ENCODE measurements at places on chromosomes 4 and X. TPM values are rescaled to one million over a fixed set of nuclear protein-coding genes. Genes with fewer than 3 reads are reported as not detected.

DNA sequence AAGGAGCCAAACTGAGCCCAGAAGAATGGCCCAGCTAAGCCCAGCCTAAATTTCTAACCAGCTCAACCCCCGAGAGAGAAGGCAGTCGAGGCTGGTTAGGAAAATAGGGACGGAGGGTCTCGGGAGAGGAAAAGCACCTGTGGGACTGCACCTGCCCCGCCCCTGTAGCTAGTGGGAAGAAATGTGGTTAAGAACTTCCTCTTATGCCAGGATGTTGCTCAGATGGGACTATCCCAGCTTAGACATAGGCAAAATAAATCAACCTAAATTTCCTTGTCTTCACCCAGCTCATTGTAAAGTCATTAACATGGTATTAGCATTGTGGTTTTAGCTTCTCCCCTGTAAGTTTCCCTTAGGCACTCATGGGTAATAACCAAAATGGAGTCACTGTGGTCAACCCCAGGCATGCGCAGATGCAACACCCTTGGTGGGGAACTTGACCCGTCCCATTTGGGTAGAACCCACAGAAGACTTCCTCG is 86.8 kb downstream of the ZNF718 start:
- DNase-seq, result no peak

- DNase-seq, result no peak
Observed at GRCh38 chr4:109146499-109146898, 156.0 kb downstream of the COL25A1 start.

DNA sequence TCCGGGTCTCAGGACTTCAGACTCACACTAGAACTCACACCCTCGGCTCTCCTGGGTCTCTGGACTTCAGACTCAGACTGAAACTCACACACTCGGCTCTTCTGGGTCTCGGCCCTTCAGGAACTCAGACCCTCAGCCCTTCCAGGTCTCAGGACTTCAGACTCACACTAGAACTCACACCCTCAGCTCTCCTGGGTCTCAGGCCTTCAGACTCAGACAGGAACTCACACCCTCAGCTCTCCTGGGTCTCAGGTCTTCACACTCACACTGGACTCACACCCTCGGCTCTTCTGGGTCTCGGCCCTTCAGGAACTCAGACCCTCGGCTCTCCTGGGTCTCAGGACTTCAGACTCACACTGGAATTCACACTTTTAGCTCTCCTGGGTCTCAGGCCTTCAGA is 137.3 kb downstream of the CRLF2 start:
- DNase-seq, result no peak

- DNase-seq, result no peak
Observed at GRCh38 chrX:74085642-74086236, 218.2 kb upstream of the ZCCHC13 start.

Gene RAB41
- total RNA-seq, result not detected

- no peak for DNase-seq
Observed at GRCh38 chr4:144594471-144594986, 51.4 kb upstream of the HHIP start.

GRCh38 chrX:51891821-51892551 is 1.4 kb upstream of the MAGED1 start:
- peak; percentile 82 for DNase-seq

GRCh38 chr4:82803746-82804145 is 5.2 kb upstream of the SCD5 start:
- no peak for DNase-seq

Gene ZNF182
- total RNA-seq, result 1.6 TPM

- DNase-seq, result no peak
Observed at GRCh38 chr4:17912011-17912410, 101.2 kb downstream of the NCAPG start.

DNA sequence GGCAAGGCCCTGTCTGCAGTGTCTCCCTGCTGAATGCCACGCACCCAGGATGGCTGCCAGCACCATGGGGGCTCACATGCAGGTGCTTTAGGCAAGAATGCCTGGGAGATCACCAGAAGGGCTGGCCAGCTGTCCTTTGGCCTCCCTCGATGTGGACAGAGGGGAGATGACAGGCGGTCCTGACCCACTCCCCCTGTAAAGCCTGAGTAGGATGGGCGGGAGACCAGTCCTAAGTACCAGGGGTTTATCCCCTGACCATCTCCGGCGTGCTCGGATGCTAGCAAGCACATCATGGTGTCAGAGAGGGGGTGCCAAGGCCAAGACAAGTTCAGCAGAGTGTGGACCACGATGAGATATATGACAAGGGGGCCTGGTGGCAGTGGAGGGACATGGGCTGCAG is 5.3 kb downstream of the PDZD4 start:
- DNase-seq, result no peak

DNA sequence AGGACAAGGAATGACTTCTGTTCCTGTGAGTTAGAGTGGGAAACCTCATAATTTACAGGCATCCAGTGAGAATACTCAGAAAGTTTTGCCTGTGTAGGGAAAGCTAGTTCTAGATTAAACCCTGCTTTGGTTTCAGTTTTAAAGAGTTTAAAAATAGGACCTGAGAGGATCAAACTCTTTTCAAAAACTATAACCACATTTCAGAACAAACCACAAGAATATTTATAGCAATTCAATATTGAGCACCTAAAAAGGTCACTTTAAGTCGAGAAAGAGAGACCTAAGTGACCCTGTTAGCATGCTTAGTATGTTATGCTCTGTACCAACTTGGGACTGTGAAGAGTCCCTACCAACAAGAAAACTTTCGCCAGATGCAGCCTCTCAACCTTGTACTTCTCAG is 17.4 kb upstream of the PWWP3B start:
- DNase-seq, result no peak

DNA sequence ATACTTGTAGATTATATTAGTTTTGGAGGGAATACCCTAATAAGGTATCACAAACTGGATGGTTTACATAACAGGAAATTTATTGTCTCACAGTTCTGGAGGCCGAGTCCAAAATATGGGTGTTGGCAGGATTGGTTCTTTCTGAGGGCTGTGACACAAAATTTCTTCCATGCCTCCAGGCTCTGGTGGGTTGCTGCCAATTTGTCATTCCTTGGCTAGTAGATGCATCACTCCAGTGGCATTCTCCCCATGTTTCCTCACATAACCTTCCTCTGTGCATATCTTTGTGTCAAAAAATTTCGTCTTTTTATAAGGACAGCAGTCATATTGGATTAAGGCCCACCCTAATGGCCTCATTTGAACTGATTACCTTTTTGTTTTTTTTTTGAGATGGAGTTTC is 49.3 kb downstream of the APELA start:
- peak; percentile 93 for DNase-seq

DNA sequence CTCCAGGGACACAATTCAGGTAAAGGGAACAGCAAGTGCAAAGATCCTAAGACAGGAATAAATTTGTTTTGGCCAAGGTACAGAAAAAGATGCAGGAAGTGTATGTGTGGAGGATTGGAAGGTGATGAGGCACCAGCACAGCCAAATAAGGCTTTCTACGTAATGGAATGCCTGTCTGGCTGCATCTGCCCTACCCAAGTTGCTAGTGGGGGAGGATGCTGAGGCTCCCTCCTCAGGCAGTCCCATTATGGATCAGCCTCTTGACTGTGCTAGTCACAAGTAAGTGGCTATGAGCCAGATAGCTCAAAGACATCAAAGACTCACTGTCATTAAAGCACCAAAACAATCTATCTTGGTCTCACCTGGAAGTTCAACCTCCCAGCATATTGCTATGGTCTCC is 300.9 kb upstream of the FAT4 start:
- peak; percentile 11 for DNase-seq

DNA sequence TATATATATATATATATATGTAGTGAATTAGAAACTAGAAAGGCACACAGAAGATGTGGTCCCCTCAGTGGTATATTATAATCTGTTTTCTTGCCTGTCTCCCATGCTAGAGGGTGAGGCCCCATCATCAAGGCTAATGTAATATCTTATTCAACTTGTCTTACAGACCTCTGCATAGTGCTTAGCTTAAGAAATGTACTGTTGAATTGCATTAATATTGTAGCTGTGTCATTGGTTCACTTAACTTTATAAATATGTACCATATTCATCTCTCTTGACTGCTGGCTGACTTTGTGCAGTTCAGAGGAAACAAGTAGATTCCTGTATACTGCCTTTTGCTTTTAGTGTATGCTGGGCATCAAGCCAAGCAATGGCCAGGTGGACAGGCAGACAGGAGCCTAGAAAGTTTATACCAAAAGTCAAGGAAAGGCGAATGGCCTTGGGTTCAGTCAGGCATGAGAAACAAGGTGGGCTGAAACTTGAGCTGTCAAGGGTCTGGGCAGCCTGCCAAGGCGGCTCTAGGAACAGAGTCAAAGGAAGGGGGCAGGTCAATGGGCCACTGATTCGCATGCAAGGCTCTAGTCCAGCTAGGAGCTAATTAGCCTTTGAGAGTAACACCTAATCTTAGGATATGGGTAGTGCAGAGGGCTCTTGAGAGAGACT is 78.8 kb upstream of the LEF1 start:
- DNase-seq, result no peak

Gene ADH1A
- not detected for total RNA-seq

- no peak for DNase-seq
Observed at GRCh38 chr4:19725130-19725529, 526.6 kb upstream of the SLIT2 start.

- no peak for DNase-seq
Observed at GRCh38 chr4:183388777-183389176, 55.7 kb upstream of the CDKN2AIP start.

- DNase-seq, result peak; percentile 52
Observed at GRCh38 chr4:3250956-3251690, 2.2 kb downstream of the MSANTD1 start.

Gene YY2
- total RNA-seq, result 0.38 TPM

Gene CT45A2
- total RNA-seq, result not detected

DNA sequence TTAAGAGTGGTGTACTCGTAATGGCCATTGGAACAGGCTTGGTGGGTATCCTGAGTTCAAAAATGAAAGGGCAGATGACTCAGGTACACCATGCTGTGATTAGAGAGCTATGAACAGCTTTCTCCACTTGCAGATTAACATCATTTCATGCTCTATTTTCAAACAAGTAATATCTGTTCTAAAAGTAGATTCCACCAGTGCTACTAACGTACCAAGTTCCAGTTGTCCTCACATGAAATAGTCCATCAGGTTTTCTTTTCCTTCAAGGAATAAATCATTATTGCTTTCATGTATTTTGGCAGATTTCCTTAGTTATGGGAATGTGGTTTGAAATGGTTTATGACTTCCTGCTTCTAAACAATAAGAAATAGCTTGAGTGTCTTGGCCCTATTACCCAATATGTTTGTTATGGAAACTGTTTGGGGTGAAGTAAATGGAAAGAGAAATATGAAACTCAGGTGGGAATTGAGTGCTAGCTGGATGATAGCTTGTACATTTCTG is 49.9 kb downstream of the PCDH7 start:
- DNase-seq, result no peak

Gene SLC49A3
- 9.1 TPM for total RNA-seq

DNA sequence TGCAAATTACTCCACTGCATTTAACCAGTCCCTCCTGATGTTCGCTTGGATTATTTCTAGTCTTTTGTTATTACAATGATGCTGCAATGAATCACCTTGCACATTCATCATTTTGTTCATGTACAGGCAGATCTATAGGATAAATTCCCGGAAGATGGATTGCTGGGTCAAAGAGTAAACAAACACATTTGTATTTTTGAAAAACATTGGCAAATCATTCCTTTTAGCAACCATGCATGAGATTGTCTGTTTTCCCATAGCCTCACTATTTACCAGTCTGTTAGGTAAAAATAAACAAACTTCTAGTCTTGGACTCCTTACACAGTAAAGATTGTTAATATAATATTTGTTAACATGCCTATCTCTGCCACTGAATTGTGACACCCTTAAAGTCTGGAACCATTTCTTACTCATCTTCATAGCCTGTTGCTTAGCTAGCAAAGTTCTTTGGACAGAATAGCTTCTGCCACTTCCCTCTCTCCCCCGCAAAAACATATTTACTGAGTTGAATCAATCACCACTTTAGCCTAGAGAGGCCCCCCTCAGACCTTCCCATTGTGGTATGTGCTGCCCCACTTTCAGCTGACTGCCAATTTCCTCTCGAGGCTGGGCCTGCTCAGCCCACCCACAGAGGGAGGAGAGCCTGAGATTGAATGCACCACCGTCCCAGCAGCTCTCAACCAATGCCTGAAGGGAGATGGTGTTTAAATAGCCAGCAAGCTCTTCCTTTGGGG is 108.4 kb upstream of the ATXN3L start:
- peak; percentile 70 for DNase-seq

Gene FAT1
- 261 TPM for total RNA-seq

DNA sequence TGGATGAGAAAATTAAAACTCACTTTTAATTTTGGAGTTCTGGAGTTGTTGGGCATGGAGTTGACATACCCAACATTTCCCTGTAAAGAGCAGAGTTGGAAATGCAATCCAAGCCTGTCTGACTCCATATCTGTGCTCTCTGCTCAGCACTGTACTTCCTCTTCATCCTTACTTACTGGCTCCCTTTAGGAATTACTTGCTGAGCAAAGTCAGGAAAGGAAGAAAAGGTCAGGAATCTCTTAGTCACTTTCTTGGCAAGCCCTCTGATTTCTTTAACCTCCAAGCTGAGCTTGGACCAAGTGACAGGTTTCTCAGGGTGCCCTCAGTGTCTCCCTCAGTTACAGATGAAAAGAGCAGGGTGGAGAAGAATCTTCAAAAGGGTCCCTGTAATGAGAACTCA is 501.5 kb downstream of the ZIC3 start:
- DNase-seq, result no peak

- no peak for DNase-seq
Observed at GRCh38 chr4:25966171-25966570, 52.2 kb downstream of the SMIM20 start.

DNA sequence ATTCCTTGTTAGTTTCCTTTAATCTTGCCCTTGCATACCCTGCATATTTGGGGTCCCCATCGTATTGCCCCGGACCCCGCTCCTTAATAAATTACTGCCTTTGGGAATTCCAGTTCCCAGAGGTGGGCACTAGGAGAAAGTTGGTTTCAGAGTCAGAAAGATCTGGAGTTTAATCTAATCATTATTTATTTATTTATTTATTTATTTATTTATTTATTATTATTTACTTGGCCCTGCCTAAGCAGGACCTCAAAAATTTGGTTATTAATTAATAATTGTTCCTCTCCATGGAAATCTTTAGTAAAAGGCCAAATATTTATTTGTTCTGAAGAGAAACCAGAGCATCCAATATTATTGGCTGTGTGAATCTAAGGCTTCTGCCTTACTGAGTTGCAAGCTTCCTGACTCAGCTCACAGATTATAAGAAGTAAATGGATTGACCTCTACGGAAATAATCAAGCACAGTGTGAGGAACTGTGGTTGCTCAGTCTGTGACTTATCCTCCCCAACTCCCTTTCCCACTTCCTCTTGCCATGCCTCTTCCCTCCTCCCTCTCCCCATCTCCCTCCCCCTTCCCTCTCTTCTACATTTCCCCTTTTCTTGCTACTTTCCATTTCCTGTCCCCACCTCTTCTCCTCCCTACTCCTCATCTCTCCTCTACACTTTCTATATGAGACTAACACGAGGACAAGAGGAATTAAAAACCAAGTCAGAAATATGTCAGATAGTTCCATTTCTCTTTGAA is 61.5 kb upstream of the AP1S2 start:
- DNase-seq, result no peak

Gene SPIN2A
- total RNA-seq, result not detected

Gene TBC1D8B
- 9.3 TPM for total RNA-seq
